Esophagus muscularis mucosa (tissue), 4 donors: ENCODE measurements at places on chromosomes 4 and X. TPM values are rescaled to one million over a fixed set of nuclear protein-coding genes. Genes with fewer than 3 reads are reported as not detected.

Gene MAD2L1
- under 0.01 TPM for total RNA-seq

DNA sequence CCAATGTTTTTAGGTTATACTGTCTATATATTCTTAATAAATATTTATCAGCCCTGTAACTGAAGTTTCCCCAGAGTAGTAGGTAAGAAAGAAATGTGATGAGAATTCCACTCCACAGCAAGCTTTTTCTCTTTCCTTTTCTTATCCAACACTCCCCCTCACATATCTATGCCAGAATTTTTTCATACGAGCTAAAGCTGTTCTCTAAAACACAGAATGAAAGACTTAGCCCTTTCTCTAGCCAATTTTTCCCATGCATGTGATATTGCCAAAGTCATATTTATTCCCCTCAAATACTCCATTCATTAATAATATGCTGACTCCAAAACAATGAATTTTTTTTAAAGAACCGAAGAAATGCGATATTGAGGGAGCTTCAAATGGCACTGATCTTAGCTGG is 32.3 kb downstream of the VEGFC start:
- DNase-seq = no peak
- no peaks in the 10 kb centered on the region for H3K4me1 ChIP-seq
- no peak overlapping the region for H3K4me3 ChIP-seq
- no peaks in the 10 kb centered on the region for H3K27me3 ChIP-seq

GRCh38 chrX:97290199-97290598 is 406.5 kb downstream of the RPA4 start:
- no peaks in the 10 kb centered on the region for H3K27me3 ChIP-seq
- H3K4me3 ChIP-seq = no peak overlapping the region
- no peak for DNase-seq
- H3K36me3 ChIP-seq = no peaks in the 10 kb centered on the region
- no peak overlapping the region for H3K27ac ChIP-seq

Gene CFAP47
- total RNA-seq = not detected

- no peaks in the 10 kb centered on the region for H3K4me1 ChIP-seq
- H3K27ac ChIP-seq = no peak overlapping the region
- no peaks in the 10 kb centered on the region for H3K36me3 ChIP-seq
- no peaks in the 10 kb centered on the region for H3K27me3 ChIP-seq
- no peak overlapping the region for H3K4me3 ChIP-seq
Observed at GRCh38 chr4:100949350-100949935, 397.9 kb downstream of the PPP3CA start.

Gene RENBP
- 8.2 TPM for total RNA-seq

GRCh38 chrX:19019996-19020395 is 36.1 kb upstream of the PHKA2 start:
- no peak overlapping the region for H3K4me3 ChIP-seq

- H3K27me3 ChIP-seq = no peaks in the 10 kb centered on the region
- H3K4me1 ChIP-seq = peaks cover 6% of the 10 kb centered on the region
- no peak overlapping the region for H3K4me3 ChIP-seq
- no peak overlapping the region for H3K27ac ChIP-seq
- no peaks in the 10 kb centered on the region for H3K36me3 ChIP-seq
Observed at GRCh38 chr4:168751263-168752225, 254.7 kb downstream of the PALLD start.

GRCh38 chr4:89166971-89167475 is 55.7 kb downstream of the TIGD2 start:
- H3K4me3 ChIP-seq = no peak overlapping the region
- DNase-seq = no peak
- H3K27ac ChIP-seq = no peak overlapping the region
- no peaks in the 10 kb centered on the region for H3K27me3 ChIP-seq
- H3K4me1 ChIP-seq = peaks cover 5% of the 10 kb centered on the region
- no peaks in the 10 kb centered on the region for H3K36me3 ChIP-seq

GRCh38 chr4:168757500-168757899 is 252.6 kb downstream of the CBR4 start:
- no peaks in the 10 kb centered on the region for H3K36me3 ChIP-seq
- no peaks in the 10 kb centered on the region for H3K27me3 ChIP-seq
- DNase-seq = no peak
- H3K4me1 ChIP-seq = peaks cover 16% of the 10 kb centered on the region
- no peak overlapping the region for H3K4me3 ChIP-seq
